Fibroblast of lung (primary cell): ENCODE measurements at places on chromosomes 6 and 20.

DNA sequence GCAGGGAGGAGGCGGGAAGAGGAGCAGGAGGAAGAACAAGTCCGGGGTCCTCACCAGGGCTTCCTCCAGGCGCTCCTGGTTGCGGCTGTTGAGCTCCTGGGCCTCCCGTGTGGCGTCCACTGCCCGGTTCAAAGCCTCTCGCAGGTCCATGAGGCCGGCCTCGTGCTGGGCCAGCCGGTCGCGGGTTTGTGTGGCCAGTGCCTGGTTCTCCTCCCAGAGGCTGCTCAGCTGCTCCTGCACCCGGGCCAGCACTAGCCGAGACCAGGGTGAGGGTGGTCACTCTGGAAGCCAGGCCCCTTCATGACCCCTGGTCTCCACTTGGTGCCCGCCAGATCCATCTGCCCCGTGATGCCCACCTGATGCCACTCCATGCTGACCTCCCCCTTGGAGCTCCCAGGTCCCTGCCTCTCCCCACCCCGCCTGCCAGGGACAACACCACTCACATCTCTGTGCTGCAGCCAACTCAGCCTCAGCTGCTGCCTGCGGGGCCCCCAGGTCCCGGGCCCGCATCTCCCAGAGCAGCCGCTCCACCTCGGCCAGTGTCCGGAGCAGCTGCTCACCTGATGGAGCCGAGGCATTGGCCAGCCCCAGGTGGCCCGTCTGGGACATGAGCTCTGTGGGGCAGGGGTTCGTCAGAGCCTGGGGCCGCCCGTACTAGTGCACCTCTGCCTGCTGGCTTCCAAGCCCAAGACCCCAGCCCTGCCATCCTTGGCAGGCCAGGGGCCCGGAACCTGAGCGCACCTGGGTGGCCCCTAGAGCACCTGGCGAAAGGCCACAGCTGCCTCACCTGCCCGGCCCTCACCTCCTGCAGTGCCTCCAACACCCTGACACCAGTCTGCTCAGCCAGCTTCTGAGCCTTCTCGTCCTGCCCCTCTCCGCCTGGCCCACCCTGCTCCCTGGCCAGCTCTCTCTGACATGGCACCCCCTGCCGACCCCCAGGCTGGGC, 15.9 kb downstream of the ADRM1 start:
- DNase-seq = no peak

DNA sequence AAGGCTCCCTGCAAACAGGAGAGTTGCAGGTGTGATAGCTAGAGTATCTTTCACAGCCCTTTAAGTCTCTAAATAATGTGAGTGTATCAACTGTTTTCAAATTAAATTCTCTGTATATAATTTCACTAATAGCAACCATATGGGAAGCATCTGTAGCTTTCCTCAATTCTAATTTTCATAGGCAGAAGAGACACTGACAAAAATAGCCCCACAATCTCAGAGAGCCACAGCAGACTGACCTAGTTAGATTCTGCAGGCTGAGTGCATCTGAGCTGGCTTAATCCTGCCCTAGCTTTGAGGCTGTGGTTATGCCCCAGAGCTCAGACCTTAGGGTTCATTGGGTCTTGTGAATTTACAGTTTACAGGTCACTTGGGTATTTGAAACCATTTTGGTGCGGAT, 63.9 kb downstream of the MAP7 start:
- DNase-seq = no peak

GRCh38 chr20:56422824-56423189, 10.7 kb downstream of the CASS4 start:
- DNase-seq = no peak

- no peak for DNase-seq
Observed at GRCh38 chr6:8814440-8815000, 379.2 kb upstream of the SLC35B3 start.

GRCh38 chr20:62624719-62625453, 17.4 kb upstream of the SLCO4A1 start:
- DNase-seq = no peak

- DNase-seq = peak; percentile 20
Observed at GRCh38 chr6:4133941-4134838, 1.2 kb downstream of the ECI2 start.

DNA sequence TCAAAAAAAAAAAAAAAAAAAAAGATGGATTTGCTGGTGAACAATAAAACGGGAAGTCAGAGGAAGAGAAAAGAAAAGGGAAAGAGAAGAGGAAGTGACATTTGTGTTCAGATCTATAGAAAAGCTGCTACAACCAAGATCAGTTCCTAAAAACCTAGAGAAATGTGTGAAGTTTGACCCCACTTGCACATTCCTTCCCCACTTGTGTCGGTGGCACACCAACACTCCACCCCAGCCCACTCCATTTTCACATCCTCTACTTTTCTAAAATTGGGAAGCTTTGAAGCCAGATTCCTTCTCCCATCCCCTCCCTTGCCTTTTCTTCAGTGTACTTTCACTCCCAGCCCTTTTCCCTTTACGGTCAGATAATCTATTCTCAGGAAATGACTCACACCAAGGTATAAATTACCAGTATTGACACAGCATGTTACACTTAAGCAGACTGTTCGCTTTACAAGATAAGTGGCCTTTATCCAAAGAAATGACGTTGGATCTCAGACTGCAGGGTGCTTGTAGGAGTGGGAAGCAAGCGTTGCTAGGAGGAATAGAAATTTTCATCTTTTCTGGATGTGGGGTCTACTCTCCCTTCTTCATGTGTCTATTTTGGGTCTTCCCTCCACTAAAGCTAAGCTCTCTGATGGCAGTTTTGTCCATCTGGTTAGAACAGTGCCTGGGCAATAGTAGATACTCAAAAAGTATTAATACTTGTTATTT, 92.5 kb upstream of the ADGRF1 start:
- peak; percentile 94 for DNase-seq

DNA sequence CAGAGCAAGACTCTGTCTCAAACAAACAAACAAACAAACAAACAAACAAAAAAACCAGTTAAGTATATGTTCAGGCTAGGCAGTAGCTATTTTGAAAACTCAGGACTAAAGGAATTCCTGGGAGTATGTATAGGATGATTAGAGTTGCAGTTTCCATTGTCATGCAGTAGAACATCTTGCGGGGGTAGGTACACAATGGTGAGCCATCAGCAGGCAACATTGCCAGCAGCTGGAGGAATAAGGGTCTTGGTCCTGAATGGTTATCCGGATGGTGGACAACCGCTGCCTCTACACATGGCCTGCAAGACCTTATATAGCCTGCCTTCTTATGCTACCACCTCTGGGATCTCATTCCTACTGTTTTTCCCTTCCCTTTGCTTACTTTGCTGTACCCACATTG, 297.5 kb downstream of the SOX4 start:
- DNase-seq = no peak

DNA sequence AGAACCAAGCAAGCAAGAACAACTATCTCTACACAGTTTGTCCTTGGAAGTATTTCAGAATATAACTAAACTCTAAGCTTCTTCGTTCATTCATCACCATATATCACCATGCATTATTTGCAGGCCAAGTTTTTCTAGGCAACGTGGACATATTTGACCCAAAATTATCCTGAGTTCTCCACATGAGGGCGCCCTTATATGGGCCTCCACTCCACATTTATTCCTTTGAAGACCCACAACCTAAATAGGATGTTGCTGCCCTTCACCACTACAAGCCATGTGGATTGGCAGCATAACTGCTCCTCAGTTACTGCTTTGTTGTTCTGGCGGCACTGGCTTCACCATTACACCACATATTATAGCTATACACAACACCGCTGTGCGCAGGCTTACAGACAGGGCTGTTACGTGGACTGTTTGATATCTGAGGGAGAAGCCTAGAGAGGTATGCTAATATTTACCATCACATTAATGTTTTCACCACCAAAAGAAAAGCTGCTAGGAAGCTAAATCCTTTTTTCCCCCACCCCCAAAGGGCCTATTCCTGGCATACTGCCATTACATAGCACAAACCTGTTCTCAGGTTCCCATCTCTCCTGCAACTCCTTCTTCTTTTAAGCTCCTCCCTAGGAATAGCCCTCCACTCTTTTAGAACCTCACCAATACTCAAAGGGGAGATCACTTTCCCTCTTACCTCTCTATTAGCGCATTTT, 411.7 kb downstream of the C6orf118 start:
- DNase-seq = no peak

- no peak for DNase-seq
Observed at GRCh38 chr20:2760297-2760951, 40.0 kb downstream of the CPXM1 start.
